ENCODE measurements at places on chromosomes 3 and 15. TPM values are rescaled to one million over a fixed set of nuclear protein-coding genes. Genes with fewer than 3 reads are reported as not detected.

DNA sequence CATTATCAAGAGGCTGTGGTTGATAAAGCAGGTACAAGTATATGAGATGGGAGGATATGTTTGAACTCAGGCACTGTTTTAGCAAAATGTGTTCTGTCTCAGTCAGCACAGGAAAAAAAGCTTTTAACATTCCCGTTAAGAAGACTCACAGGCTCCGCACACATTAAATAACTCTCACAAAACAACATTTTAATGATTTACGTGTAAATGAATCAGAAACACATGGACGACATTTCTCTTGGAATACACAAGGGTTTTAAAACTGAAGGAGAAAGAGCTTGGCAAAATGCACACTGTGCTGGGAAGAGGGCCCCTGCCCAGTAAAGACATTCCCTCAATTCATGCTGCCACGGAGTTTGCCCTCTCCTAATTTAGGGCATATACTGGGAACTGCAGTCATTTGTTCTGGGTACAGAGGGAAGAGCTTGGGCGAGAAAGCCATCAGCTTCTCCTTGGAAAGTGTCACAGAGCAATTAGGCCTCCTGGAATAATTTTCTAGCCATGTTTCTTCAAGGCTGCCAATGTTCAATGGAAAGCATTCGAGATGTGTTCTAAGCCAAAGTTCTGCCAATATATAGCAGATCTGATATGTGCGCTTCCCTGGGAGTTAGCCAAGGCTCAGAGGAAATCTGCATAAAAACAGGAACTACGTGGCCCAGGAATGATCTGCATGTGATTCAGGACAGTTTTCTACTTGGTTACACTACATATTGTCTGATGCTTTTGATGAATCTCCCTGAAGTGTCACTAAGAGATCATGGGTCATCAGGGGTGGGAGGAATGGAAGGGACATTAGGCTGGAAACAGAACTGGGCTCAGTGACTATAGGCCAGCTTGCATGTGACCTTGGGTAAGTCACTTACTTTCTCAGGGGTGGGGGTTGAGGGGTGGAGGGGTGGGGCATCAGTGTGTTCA, 2.2 kb upstream of the MASP1 start:
- no peak for DNase-seq

DNA sequence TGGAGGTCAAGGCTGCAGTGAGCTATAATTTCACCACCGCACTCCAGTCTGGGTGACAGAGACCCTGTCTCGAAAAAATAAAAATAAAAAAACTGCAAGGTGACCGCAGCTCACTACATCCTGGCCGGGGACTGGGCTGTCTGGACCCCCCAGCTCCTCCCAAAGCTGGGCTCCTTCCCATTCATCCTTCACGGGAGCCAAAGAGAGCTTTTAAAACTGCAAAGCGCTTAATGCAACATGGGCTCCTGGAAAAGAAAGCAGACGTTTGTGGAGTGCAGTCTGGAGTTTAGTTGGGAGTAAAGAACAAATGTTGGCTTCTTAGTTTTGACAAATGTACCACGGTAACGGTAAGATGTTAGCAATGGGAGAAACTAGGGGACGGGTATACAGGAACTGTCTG, 12.1 kb downstream of the PLXND1 start:
- DNase-seq = no peak

- DNase-seq = no peak
Measured at GRCh38 chr3:160820022-160820421, 64.0 kb downstream of the PPM1L start.

DNA sequence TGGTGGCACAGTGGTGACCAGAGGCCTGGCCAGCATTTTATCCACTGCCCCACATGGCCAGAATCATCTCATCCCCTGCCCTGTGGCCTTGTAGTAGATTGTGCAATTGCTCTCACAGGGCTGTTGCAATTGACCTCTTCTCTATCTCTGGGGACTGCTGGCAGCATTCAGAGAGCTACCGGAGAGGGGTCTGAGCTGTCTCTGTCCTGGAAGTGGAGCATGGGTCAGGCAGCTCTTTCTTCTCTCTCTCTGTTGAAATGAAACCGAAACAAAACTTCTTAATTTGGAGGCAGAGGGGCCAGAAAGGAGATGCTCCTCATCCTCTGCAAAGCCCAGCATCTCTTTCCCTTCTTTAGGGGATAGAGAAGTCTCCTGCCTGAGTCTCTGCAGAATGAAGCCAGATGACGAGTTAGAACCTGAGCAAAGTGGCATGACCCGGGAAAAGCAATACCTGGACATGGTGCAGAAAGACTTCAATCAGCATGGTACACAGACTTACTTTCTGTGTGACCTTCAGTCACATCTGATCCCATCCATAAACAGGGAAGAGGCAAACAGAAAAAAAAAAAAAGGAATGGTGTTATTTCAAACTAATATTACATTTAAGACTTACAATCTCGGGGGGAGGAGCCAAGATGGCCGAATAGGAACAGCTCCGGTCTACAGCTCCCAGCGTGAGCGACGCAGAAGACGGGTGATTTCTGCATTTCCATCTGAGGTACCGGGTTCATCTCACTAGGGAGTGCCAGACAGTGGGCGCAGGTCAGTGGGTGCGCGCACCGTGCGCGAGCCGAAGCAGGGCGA, 144.5 kb upstream of the BCL6 start:
- no peak for DNase-seq

DNA sequence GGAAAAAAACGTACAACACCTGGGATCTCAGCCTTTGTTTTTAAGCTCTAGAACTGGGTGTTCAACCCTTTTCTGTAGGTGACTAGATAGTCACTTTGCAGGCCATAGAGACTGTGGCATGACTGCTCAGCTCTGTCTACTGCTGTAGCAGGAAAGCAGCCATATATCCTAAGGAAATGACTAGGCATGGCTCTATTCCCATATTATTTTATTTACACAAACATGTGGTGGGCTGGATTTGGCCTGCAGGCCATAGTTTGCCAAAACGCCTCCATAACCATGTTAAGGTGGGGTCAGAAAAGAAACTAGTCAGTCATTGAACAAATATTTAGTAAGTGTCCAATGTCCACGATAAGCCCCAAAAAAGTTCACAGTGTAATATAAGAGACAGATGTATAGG, 452.5 kb downstream of the MCTP2 start:
- no peak for DNase-seq

- no peak for DNase-seq
Measured at GRCh38 chr3:50154476-50154839, 666 bp upstream of the SEMA3F start.

GRCh38 chr3:45464336-45465170, 76.2 kb downstream of the LARS2 start:
- no peak for DNase-seq

WWTR1 gene
- 183 TPM for total RNA-seq

CLDND1 gene
- 112 TPM for total RNA-seq

- DNase-seq = no peak
Measured at GRCh38 chr3:9746330-9746729, 3.4 kb upstream of the OGG1 start.

CCK gene
- total RNA-seq = not detected

GFM1 gene
- total RNA-seq = 50.4 TPM

GOLGA6D gene
- not detected for total RNA-seq

AMIGO3 gene
- 1.2 TPM for total RNA-seq

BUB1B gene
- total RNA-seq = 15.2 TPM
